NCI-H774 (cell line): ENCODE measurements at places on chromosomes 11 and 22.

DNA sequence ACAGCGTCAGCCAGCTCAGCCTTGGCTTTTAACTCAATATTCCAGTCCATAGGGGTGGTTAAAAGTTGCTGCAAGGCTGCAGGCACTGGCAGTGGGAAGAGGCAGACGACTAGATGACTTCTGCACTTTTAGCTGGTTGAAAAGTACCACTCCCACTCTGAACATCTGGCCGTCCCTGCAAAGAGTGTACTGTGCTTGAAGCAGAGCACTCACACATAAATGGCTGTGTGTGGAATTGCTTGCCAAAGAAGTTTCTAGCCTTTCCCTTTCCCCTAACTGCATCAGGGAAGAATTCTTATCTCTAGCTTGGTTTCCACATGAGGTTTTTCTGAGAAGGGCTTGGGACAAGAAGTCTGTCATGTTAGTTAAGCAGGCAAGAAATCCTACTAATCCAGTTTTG, 5.1 kb upstream of the PHLDB1 start:
- DNase-seq, result no peak

DNA sequence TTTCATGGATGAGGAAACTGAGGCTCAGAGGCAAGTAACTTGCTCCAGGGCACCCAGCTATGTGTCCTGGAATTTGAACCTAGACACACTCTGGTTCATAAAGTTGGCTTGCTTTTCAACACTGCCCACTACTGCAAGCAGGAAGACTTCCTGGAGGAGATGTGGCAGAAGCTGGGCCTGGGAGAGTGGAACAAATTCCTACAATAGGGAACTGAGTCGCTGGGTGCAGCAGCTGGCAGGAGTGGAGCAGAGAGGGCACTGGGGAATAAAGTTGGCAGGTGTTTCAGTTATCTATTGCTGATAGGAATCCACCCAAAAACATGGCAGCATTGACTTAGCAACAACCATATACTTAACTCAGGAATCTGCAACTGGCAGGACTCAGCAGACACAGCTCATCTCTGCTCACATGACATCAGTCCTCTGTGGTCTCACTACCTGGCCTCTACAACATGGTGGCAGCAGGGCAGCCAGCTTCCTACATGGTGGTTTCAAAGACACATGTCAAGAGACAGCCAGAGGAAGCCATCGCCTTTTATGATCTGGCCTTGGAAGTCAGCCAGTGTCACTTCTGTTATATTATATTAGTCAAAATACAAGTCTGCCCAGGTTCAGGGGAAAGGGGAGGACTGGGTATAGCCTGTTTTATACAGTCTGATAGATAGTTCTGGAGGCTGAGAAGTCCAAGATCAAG, 10.6 kb upstream of the CARD10 start:
- no peak for DNase-seq

DNA sequence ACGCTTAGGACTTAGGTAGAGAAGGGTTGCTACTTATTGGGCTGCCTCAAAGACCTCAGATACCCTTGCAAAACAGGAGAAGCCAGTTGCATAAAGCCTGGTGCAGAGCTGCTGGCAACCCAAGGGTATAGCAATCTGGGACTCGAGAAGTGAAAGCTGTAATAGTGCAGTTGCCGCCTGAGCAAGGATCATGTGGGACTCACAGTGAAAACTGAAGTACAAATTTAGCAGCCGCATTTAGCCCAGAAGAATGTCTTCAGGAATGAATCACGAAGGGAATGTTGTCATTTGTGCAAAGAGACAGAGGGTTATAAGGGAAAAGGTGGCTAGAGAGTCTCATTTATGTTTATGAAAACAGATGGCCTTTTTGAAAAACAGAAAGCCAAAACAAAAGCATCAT, 267.2 kb downstream of the TENM4 start:
- DNase-seq, result no peak

DNA sequence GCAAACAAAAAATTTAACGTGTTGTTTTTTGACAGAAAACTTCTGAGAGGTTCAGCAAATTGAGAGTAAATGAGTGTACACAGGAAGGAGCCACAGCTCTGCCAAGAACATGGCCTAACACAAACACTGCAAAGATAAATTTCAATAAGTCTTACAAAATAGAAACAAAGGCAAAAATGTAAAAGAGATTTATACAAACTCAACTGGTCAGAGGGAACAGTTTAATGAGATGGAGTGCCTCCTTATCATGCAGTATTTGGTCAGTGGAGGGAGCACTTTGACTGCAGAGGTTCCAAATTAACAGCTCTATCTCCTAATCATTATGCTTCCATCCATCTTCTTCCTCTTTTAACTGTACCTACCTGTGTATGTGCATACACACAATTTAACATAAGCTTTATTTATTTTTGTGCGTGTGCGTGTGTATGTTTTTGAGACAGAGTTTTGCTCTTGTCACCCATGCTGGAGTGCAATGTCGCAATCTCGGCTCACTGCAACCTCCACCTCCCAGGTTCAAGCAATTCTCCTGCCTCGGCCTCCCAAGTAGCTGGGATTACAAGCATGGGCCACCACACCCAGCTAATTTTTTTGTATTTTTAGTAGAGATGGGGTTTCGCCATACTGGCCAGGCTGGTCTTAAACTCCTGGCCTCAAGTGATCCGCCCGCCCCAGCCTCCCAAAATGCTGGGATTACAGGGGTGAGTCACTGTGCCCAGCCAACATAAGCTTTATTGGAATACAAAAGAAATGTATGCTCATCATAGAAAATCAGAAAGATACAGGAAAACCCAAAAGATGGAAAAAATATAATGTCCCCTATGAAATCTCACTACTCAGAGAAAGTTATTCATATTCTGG, 111.9 kb downstream of the MRTFA start:
- DNase-seq, result no peak

DNA sequence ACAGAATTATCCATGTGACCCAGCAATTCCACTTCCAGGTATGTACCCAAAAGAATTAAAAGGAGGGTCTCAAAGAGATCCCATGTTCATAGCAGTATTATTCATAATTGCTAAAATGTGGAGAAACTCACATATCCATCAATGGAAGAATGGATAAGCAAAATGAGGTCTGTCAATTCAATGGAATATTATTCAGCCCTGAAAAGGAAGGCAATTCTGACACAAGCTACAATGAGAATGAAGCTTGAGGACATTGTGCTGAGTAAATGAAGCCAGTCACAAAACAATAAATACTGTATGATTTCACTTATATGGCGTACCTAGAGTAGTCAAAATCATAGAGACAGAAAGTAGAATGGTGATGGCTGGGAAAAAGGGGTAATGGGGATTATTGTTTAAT, 19.4 kb upstream of the EMID1 start:
- no peak for DNase-seq

GRCh38 chr11:64770120-64770519, 8.2 kb downstream of the SF1 start:
- no peak for DNase-seq

- DNase-seq, result no peak
Measured at GRCh38 chr11:112718483-112718882, 242.7 kb upstream of the NCAM1 start.

DNA sequence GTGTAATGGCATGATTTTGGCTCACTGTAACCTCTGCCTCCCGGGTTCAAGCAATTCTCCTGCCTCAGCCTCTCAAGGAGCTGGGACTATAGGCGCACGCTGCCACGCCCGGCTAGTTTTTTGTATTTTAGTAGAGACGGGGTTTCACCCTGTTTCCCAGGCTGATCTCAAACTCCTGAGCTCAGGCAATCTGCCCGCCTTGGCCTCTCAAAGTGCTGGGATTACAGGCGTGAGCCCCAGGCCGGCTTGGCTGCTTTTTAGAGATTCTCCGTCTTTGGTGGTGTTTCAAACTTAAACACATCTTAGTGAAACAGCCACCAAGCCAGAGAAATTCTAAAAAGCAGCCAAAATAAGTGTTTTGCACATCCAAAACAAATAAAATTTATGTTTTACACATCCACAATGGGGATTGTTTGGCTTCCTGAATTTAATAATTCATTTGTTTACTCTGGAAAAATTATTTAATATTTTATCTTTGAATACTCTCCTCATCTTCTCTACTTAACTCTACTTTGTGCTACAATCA, 18.4 kb downstream of the BCL2L13 start:
- no peak for DNase-seq

DNA sequence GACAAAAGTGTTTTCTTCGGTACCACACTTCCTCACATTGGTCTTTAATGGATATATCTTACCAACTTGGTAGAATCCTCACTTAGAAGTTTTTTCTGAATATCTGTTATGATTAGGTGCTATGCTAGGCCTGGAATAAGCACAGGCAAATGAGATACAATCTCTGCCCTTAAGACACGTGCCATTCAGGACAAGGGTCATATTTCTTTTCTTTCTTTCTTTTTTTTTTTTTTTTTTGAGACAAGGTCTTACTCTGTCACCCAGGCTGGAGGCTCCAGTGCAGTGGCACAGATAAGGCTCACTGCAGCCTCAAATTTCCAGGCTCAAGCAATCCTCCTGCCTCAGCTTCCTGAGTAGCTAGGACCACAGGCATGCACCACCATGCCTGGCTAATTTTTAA, 23.0 kb downstream of the WBP2NL start:
- no peak for DNase-seq

GRCh38 chr11:8561461-8561860, 32.6 kb downstream of the STK33 start:
- DNase-seq, result no peak

DNA sequence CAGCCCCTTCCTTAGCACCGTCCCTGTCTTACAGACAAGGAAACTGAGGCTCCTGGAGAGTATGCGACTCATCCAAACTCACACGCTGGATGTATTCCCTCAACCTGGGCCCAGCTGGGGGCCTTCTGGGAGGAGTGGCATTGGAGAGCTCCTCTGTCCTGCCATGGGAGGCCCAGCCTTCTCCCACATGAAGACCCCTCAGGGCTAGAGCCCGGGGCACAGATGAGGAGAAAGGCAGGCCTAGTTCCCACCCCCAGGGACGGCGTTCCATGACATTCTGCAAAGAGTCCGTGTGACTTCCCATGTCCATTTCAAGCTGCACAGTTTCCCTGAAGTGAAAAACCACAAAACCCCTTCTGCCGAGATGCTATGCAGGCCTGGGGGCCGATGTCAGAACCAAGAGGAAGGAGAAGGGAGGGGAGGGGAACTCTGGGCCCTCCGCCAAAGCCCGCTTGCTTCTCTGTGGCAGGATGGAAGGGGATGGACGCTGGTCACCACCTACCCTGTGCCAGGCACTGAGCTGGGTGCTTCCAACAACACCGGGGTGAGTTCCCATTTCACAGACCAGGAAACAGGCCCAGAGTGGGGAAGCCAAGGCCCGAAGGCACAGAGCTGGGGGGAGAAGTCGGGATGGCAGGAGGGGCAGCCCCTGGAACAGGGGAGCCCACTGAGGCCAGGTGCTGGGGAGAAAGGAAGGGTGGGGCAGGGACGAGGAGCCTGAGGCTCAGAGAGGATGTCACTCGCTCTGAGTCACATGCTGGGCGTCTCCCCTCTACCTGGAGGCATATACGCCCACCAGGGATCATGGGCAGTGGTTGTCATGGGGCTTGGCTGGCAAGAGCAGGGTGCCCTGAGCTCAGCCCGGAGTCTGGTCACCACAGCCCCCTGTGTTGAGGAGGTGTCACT, 15.7 kb downstream of the RAC2 start:
- no peak for DNase-seq

DNA sequence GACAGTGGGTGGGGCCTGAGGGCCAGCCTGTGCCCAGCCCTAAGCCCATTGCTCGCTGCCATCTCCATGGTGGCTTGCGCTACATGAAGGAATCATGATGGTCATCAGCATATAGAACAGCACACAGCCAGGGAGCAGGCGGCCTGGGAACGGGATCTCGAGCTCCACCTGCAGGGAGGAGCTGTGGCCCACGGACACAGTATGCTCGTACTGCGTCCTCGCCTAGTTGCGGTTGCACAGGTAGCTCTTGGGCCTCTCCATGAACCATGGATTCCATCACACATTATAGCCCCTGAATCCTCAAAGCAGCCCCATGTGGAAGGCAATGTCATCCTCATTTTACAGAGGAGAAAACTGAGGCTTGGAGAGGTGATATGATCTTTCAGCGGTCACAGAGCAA, 15.1 kb downstream of the SEC14L4 start:
- DNase-seq, result no peak

- DNase-seq, result no peak
Measured at GRCh38 chr11:134409552-134410429, 2.3 kb downstream of the B3GAT1 start.

DNA sequence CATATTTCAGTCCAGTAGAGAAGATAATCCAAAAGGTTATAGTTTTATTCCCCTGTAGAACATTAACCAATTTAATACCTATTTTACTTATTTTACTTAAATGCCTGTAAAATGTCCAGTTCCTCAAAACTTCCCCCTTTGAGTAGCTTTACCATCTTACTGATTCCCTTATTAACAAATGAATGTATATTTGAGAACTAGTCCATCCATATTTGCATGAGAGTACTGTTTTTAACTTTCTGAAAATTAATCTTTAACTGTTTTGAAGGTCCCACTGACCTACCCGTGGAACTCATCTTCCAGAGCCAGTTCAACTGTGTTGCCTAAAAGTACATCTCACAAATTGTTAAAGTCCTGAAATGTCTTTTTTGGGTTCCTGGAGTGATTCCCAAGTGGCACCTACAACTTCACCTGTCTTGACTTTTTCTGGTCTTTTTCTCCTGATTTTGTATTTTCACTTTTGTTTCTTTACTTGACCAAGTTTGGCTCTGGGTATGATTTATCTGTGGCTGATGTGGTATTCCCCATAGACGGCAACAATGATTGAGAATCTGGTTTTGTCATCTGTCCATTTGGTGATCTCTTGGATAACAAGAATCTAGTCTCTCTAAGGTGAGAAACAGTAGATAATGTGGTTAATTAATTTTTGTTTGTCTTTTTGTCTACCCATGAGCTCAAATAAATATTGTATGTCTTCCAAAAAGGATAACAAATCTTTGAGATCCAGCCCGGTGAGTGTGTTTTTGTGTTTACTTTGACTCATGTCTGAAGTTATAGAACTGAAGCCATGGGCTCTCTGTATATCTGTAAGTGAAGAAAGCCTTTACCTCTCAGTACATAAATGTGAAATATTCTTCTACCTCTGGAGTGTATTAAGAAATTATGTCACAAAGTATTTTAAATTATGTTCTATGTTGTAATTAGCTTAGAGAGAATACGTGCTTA, 174.2 kb downstream of the ETS1 start:
- DNase-seq, result no peak

- no peak for DNase-seq
Measured at GRCh38 chr22:44408829-44409192, 89.2 kb downstream of the RTL6 start.
